ENCODE measurements at places on chromosomes 6 and 20.

- no peak for DNase-seq
- no peaks in the 10 kb centered on the region for H3K36me3 ChIP-seq
- peaks cover 24% of the 10 kb centered on the region for H3K4me1 ChIP-seq
- H3K27me3 ChIP-seq, result no peaks in the 10 kb centered on the region
These were observed 174.7 kb downstream of the ZFAND3 start for GRCh38 chr6:37994223-37994622.

- H3K27ac ChIP-seq, result no peak overlapping the region
- H3K4me3 ChIP-seq, result no peak overlapping the region
- H3K36me3 ChIP-seq, result no peaks in the 10 kb centered on the region
- H3K27me3 ChIP-seq, result peaks cover 12% of the 10 kb centered on the region
- no peaks in the 10 kb centered on the region for H3K4me1 ChIP-seq
These were observed 280.3 kb downstream of the CDC5L start for GRCh38 chr6:44667668-44668390.

DNA sequence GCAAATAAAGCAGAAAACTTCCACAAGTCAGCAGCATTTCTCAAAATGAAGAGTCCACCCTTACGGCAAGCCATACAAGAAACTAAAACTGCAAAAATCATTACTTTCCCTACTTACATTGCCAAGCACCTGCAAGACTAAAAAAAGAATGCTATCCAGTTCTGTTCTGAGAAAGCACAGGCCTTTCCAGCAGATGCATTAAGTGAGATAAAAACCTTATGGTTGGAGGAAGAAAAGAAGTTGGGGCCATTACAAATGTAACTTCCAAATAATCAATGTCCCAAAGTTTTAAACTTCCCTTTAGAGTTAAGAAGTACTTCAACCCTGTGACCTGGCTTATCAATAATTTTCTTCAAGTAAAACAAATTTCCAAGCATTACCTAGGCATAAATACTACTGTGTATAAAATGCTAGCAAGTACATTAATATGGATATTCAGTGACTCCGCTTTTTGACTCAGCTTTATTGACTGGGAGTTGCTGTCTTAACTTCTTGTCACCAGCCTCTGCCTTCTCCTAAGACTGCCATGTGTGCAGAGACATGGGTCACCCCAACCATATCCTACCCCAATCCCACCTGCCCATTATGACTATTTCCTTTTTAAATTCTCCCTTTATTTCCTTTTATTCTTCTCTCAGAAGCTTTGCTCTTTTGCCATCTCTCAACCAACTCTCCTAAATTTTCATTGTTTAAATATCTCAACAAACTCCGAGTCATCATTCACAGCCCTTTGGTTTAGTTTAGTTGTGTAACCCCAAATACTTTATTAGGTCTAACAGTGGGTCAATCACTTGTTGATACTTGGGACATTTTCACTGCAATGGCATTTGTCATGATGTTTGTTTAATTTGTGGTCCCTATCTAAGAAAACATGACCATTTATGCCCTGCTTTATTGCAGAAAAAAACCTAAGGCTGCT, 49.7 kb downstream of the SLC22A23 start:
- no peak overlapping the region for H3K27ac ChIP-seq
- no peaks in the 10 kb centered on the region for H3K4me1 ChIP-seq
- no peak overlapping the region for H3K4me3 ChIP-seq
- H3K27me3 ChIP-seq, result peaks cover 48% of the 10 kb centered on the region

- no peaks in the 10 kb centered on the region for H3K4me1 ChIP-seq
- H3K4me3 ChIP-seq, result no peak overlapping the region
- H3K27me3 ChIP-seq, result no peaks in the 10 kb centered on the region
- H3K36me3 ChIP-seq, result no peaks in the 10 kb centered on the region
- H3K27ac ChIP-seq, result no peak overlapping the region
- no peak for DNase-seq
These were observed 421.1 kb downstream of the BCKDHB start for GRCh38 chr6:80527552-80528052.

DNA sequence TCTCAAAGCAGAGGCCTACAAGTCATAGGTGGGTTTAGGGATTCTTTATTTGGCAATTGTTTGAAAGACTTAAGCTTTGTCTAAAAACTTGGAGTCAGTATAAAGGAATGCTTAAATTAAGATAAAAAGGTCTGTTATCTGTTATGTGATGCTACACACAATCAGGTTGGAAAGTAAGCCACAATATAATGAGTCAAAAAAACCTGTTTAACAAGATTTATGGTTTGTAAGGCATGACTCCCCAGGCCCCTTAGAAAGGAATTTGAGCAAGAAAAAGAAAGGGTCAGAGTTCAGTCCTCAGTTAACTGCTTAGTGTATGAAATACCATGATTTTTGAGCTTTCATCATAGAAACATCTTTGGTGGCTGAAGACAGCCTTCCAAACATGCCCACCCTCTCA, 66.8 kb upstream of the HMGN3 start:
- H3K4me1 ChIP-seq, result no peaks in the 10 kb centered on the region
- no peak for DNase-seq
- no peaks in the 10 kb centered on the region for H3K36me3 ChIP-seq
- H3K27me3 ChIP-seq, result peaks cover 5% of the 10 kb centered on the region
- H3K4me3 ChIP-seq, result no peak overlapping the region
- H3K27ac ChIP-seq, result no peak overlapping the region

DNA sequence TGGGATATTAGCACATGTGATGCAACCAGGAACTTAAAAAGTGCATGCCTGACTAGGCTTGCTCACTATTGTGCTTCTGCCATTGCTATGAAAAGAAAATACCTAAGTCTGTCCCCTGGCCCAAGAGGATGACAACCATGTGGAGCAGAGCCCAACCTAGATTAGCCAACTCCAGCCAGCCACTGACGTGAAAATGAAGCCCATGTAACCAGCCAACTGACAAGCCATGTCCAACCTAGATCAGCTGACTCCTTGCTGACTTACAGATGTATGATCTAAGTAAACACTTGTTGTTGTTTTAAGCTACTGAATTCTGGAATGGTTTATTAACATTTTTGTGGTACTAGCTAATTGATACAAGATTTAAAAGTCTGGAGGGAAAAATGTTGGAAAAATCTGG, 47.5 kb downstream of the PIGU start:
- peaks cover 30% of the 10 kb centered on the region for H3K36me3 ChIP-seq
- no peaks in the 10 kb centered on the region for H3K27me3 ChIP-seq
- DNase-seq, result no peak
- no peak overlapping the region for H3K4me3 ChIP-seq

GRCh38 chr20:13638162-13638495, 603 bp downstream of the TASP1 start:
- H3K36me3 ChIP-seq, result peaks cover 10% of the 10 kb centered on the region
- no peak for DNase-seq
- H3K27me3 ChIP-seq, result peaks cover 16% of the 10 kb centered on the region

DNA sequence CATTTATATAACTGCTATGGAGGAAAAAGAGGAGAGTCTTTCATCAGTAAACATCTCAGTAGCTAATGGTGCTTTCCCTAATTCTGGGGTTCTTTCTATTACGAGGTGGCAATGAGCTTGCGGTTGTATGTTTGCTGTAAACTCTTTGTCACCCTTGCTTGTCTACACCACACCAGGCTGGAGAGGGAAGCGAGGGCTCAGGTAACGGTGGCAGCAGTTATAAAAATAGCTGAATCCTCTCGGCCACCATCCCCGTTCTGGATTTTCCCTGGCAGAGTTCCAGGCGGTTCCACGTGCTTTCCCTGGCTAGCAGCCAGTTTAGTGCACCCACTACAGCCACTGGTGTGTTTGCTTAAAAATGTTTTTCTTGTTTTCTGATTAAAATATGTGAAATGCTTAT, 39.0 kb downstream of the MAS1 start:
- H3K36me3 ChIP-seq, result peaks cover 7% of the 10 kb centered on the region
- DNase-seq, result peak; percentile 70
- peaks cover 23% of the 10 kb centered on the region for H3K4me1 ChIP-seq
- peak overlapping the region; percentile 29 for H3K4me3 ChIP-seq

DNA sequence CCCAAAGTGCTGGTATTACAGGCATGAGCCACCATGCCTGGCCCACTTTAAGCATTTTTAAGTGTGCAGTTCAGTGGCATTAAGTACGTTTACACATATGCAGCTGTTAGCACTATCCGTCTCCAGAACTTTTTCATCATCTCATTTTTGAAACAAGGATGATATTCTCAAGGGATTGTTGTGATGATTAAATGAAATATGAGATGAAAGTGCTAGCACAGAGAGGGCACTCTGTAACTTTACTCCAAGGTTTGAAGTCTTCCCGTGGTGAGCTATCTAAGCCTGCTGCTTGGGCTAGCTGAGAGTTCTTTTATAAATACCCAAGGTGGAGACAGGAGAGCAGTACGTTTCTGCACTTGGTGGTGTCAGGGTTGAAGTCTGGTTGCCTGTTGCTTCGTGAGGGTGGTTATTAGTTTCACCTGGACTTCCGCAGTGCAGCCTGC, 6.6 kb downstream of the TM9SF4 start:
- DNase-seq, result no peak
- H3K27me3 ChIP-seq, result no peaks in the 10 kb centered on the region
- no peak overlapping the region for H3K4me3 ChIP-seq
- H3K36me3 ChIP-seq, result peaks cover 21% of the 10 kb centered on the region

DNA sequence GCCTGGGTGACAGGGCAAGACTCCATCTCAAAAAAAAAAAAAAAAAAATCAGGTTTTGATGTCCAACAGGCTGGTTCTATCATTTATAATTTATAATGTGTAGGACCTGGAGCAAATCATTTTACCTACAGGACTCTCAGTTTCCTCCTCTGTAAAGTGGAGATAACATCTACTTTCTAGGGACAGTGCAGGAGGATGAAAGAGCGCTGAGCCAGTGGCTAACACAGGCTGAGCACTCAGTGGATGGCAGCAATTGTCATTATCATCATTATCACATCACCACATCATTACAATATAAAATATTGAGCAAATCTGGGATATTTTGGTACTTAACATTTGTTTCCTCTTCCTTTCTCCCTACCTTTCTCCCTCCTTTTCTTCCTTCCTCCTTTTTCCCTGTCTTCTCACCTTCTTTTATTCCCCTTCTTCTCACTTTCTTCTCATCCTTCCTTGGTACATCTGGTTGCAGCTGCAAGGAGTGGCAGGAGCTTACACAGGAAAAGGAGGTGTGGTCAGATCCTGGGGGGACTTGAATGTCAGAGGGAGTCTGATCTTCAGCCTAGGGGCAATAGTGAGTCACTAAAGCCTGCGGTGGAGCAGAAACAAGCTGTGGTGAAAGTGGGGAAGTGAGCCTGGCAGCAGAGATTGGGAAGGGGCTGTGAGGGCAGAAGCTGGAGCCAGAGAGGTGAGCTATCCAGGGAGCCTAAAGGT, 24.6 kb upstream of the CTNNBL1 start:
- H3K4me3 ChIP-seq, result no peak overlapping the region
- no peak overlapping the region for H3K27ac ChIP-seq
- H3K36me3 ChIP-seq, result no peaks in the 10 kb centered on the region
- peaks cover 59% of the 10 kb centered on the region for H3K27me3 ChIP-seq

DNA sequence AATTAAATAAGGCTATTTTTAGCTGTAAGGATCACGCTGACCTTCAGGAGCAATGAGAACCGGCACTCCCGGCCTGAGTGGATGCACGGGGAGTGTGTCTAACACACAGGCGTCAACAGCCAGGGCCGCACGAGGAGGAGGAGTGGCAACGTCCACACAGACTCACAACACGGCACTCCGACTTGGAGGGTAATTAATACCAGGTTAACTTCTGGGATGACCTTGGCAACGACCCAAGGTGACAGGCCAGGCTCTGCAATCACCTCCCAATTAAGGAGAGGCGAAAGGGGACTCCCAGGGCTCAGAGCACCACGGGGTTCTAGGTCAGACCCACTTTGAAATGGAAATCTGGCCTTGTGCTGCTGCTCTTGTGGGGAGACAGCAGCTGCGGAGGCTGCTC, 84.0 kb downstream of the RAMACL start:
- no peaks in the 10 kb centered on the region for H3K4me1 ChIP-seq
- no peak overlapping the region for H3K4me3 ChIP-seq
- H3K27me3 ChIP-seq, result no peaks in the 10 kb centered on the region
- peaks cover 5% of the 10 kb centered on the region for H3K36me3 ChIP-seq
- no peak for DNase-seq

GRCh38 chr20:10077081-10077471, 42.3 kb downstream of the ANKEF1 start:
- DNase-seq, result no peak
- no peaks in the 10 kb centered on the region for H3K36me3 ChIP-seq

DNA sequence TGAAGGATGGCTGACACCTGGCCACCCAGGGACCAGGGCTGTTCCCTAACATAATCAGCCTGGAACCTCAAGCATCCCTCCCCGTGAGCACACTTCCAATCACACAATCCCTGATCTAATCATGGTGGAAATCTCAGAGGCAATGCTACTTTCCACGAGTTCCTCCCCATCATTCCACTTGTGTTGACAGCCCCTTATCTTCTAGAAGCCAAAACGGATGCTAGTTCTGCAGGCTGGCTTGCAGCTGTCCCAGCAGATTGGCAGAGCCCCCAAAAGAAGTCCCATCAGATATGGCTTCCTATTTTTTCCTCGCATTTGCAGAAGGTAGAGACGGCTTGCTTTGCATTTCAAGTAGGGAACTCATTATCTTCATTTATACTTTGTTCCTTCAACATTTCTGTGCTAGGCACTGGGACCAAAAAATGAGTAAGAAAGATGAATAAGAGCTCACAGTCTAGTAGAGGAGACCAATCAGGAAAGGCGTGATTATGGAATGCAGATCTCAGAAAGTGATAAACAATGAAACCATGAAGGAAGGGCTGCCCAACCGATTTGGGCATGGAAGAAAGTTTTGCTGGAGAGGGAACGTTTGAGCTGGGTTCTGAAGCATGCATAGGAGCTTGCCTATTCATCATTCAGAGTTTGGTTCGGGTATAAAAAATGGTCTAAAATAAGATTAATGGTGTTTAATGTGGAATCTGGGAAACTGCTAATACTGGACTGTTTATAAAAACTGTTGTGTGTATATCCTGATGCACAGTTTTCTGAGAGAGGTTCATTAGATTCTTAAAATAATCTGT, 44.6 kb upstream of the TBC1D7 start:
- H3K4me1 ChIP-seq, result peaks cover 21% of the 10 kb centered on the region
- no peaks in the 10 kb centered on the region for H3K36me3 ChIP-seq
- peak overlapping the region; percentile 61 for H3K27ac ChIP-seq
- H3K27me3 ChIP-seq, result no peaks in the 10 kb centered on the region

DNA sequence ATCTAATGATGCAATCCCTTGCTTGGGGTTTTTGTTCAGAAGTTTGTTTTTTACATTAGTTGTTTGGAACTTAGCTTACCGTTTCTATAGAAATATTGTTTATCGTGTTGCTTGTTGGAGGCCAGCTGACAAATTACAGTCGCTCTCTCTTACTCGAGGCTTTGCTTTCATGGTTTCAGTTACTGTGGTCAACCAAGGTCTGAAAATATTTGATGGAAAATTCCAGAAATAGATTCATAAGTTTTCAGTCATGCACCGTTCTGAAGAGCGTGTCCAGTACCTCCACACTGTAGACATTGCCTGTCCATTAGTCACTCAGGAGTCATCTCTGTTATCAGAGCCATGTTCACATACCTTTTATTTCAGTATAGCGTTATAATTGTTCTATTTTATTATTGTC, 47.9 kb downstream of the DEK start:
- no peak for DNase-seq
- H3K4me1 ChIP-seq, result peaks cover 7% of the 10 kb centered on the region
- H3K36me3 ChIP-seq, result peaks cover 30% of the 10 kb centered on the region
- H3K4me3 ChIP-seq, result no peak overlapping the region

Measured in effector memory CD8-positive, alpha-beta T cell (primary cell).